ENCODE measurements at places on chromosomes 7 and 10.

GRCh38 chr10:18020523-18020922 is 68.8 kb downstream of the SLC39A12 start:
- DNase-seq, result no peak

DNA sequence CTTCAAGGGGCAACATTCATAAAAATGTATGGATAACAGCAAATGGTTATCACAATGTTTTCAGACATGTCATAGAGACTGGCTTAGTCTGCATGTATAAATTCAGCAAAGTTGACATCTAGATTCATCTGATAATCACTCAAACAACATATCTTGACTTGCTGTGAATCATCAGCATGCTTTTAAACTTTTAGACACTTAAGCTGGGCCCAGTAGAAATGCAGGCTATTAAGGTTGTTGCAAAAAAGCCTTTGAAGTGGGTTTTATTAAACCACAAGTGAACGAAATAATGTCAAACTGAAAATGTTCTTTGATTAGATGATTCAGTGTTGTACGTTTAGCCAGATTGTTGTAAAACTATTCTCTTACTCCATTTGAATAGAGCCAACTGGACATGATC is 759.6 kb downstream of the NXPH1 start:
- no peak for DNase-seq

GRCh38 chr7:113945018-113945938 is 26.5 kb upstream of the PPP1R3A start:
- no peak for DNase-seq

DNA sequence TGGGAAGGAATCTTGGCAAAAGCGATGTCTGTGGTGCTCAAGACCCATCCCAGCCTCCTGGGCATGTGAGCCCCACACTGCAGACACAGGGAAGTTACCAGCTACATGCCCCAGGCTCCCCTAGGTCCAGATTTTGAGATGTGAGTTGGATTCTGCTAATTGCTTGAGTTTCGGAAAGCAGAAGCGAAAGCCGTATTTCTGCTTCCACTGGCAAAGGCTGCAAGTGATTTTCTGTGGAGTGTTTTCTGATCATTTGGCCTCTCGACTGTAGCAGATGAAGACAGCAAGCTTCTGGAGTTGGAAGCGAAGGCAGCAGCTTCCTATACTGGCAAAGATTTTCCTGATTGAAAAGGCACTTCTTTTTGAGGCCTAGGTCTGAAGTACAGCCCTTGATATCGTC is 29.6 kb downstream of the ANKRD16 start:
- DNase-seq, result no peak

- DNase-seq, result peak; percentile 97
Observed at GRCh38 chr10:86521678-86522509, at the start of gene WAPL. TSS of gene WAPL (minus strand) at chr10:86521792. CDS start at chr10:86518069, 3,723 bp downstream.

GRCh38 chr10:91955114-91955513 is 31.5 kb downstream of the BTAF1 start:
- no peak for DNase-seq

GRCh38 chr10:130337696-130338635 is 201.8 kb downstream of the GLRX3 start:
- DNase-seq, result no peak

- no peak for DNase-seq
Observed at GRCh38 chr7:132433301-132433700, 143.0 kb downstream of the PLXNA4 start.

DNA sequence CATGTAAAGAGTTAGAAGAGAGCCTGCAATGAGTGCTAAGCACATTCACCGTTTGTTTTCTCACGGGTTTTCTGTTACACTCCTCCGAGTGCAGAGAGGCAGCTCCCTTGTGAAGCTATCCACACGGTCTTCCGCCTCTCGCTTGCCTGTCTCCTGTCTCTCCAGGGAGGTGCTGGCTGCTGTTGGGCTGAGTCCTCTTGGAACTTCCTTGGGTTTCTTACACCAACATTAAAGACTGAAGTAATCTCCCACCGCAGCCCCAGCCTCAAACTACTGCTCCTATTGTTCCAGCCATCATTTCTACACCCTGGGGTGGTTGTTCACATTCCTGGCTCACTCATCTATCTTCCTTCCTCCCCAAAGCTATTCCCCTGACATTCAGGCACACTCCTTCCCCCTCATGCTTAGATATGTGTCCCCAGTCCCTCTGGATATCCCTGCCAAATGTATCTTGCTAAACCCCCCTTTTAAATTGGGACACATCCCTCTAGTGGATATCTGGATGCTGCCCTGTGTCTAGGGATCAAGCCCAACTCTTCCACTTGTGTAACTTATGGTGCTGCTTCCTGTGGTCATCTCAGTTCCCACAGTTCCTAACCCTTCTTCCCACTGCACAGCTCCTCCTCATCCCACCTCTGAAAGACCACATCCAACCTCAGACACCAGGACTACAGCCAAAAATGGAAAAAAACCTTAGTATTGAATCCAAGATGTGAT is 14.1 kb downstream of the ESYT2 start:
- DNase-seq, result peak; percentile 42

DNA sequence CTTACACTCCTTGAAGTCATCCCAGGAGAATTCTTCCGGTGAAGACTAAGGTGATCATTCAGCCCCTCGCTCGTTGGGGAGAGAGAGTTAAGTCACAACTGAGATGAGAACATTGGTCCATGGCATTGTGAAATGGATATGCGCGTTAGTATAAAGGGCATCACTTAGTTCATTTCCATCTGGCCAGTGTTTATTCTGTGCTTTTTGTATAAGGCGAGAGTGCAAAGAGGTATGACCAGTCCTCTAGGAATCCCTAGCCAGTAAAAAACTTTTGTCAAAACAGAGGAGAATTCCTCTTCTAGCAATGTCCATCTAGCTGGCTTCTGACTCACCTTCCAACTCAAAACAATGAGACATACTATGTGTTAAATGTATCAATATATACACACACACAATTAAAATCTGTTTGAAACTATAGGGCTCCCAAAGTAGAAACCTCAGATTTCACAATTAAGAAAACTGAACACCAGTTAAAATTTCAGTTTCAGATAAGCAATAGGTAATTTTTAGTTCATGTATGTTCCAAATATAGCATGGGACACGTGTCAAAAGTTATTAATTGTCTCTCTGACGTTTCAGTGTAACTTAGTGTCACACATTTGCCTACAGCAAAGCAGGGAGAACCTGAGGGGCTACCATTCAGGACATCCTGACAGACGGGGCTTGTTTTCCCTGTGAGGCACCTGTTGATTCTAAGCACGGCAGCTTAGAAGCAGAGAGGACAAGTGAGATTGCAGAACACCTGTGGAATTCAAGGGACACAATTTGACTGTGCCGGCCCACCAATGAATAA is 158.9 kb downstream of the KLF6 start:
- no peak for DNase-seq

DNA sequence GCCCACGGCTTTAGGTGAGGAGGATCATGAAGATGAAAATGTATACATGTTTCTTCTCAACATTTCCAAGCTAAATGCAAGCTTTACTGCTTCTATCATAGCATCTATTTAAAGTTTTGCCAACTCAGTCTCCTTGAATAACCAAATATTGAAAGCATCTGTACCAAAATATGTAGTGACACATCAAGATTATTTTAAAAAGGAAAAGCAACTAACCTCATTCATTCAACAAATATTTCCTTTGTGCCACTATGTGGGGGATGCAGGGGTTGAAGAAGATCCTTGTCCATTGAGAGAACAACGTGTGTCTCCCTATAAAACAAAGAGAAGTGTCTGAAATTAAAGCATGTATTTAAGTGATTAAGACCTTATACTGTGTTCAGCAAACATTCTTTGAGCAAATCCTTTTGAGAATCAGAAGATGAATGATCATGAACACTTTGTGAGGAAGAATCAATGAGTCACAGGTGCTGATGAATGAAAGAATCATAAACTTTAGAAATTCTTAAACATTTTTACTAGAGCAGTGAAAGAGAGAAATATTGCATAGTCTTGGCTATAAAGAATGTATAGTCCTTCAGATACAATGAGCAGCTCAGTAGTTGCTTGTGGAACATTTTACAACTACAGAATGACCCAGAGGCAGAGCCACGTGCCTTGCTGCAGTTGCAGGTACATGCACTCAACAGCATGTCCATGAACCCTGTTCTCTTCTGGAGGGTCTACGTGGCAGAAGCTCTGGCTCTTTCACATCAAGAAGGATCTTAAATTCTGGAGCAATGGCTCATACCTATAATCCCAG is 13.9 kb downstream of the TAS2R60 start:
- DNase-seq, result no peak

DNA sequence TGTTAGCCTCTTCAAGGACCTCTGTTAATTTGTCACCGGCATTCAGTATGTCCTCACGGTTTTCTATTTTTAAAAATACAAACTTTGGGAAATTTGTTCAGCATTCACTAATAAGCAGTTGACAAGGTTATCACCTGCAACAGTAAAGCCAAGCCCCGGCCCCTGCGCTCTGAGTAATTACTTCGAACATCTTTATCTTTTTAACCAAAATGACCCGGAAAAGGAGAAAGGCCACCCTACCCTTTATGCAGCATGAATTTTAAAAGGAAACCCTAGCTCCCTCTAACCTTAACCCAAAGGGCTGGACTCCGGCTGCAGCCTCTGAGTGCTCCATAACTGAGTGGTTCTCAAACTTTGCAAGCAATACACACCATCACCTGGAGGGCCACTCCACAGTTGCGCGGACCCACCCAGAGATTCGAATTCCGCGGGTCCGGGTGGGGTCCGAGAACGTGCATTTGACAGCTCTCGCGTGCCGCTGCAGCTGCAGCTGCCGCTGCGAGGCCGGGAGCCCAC is 940 bp downstream of the NSMCE4A start:
- no peak for DNase-seq

DNA sequence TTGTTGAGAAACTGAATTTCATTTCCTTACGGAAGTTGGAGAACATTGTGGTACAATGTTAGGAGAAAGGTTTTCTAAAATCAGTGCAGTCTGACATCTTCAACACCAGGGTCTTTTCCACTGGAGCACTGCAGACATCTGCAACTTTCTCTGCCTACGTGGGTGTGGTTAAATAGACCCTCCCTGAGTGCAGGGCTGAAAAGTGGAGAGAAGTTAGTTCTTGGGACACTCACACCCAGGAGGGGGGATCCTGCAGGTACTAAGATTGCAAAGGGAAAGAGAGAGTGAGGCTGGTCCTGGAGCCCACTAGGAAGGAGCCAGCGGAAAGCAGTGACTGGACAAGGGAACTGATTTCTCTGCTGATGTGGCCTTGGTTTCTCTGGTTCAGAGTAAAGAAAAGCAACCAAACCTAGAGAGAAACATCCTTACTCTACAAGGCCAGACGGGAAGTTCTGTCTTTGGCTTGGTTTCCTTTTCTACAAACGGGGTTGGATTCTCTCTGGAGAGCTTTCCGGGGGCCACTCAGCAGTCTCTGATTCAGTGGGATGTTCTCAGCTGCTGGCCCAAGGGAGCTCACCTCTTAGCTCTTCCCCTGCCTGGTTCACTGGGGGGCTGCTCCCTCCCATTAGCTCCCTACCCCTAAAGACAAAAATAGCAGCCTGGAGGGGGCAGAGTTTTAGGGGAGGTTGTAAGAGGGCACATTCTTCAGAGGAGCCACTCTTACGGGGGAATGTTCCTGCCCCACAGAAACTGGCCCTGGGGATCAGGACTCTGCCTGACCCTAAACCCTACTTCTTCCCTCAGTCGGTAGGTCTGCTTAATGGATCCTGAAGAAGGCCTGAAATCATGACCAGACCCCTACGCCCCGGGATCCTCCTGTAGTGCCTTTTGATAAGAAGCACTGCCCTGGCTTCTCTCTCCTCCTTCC is 2.7 kb downstream of the UPP1 start:
- DNase-seq, result no peak

DNA sequence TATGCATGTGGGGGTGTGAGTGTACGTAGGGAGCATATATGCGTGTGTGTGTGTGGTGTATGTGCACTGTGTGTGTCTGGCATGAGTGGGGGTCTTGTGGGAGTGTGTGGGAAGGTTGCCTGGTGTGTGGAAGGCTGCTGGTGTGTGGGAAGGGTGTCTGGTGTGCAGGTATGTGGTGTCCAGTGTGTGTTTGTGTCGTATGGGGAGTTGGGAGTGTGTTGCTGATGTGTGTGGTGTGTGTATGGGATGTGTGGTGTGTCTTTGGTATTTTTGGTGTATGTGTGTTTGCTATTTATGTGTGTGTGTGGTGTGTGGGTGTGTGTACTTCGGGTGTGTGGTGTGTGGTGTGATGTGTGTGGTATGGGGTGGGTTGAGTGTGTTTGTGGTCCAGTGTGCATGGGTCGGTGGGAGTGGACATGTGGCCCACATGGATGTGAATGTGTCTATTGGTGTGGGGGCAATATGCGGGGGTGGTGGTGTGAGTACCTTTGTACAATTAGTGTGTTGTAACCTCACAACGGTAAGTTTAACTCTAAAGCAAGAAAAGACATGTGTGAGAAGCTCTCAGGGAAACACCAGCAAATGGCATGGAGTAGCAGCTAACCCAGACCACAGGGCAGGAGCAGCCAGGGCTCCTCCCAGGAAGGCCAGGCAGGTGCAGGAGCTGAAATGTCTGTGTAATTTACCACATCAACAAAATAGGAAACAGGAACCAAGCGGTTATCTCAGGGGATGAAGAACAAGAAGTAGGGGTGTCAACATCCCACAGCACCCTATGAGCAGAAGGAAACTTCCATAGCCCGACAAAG is 11.9 kb downstream of the ANTXRL start:
- no peak for DNase-seq

GRCh38 chr7:4792537-4793126 is 17.2 kb downstream of the AP5Z1 start:
- peak; percentile 59 for DNase-seq
